ENCODE measurements at places on chromosomes 7 and 10. TPM values are rescaled to one million over a fixed set of nuclear protein-coding genes. Genes with fewer than 3 reads are reported as not detected.

Gene ZP3
- total RNA-seq, result 4.8 TPM

Gene CCL24
- 3.9 TPM for total RNA-seq

Gene RTKN2
- 10.1 TPM for total RNA-seq

Gene TOMM7
- 217 TPM for total RNA-seq

Gene PDK4
- 129 TPM for total RNA-seq

Gene CD36
- 17.9 TPM for total RNA-seq

Gene GRM8
- total RNA-seq, result 0.57 TPM

Gene RAB19
- total RNA-seq, result 0.57 TPM

DNA sequence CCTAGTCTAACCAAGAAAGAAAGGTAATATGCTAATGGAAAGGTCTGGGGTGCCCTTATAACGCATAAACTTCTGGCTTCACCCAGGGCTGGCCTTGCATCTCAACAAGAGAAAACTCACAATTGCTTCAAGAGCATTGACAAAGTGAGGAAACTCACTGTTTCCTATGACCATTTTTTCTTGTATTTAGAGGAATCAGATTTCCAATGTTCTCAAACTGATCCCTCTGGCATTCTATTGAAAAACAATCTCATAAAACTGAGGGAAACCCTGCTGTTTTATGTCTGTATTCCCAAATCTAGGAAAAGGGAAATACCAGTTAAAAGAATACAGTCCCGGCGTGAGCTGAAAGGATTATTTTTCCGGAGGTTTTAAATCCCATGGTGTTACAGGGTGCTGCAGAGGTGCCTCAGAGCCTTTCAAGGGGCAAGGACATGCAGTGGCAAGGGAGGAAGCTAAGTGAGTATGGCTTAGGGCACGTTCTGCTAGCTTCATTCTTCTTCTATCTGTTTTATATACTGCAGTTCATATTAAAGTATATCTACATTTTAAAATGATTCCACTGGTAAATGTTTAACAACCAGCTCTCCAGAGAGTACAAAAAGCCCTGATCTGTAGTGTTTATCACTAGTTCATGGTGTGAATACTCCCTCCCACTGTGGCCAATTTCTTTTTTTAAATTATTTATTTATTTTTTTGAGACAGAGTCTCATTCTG lies 68.7 kb downstream of the CAV1 start:
- peaks cover 16% of the 10 kb centered on the region for H3K27me3 ChIP-seq
- H3K4me1 ChIP-seq, result peaks cover 5% of the 10 kb centered on the region
- no peak for DNase-seq
- peak overlapping the region; percentile 5 for H3K27ac ChIP-seq
- H3K36me3 ChIP-seq, result no peaks in the 10 kb centered on the region

- no peak overlapping the region for H3K4me3 ChIP-seq
- H3K4me1 ChIP-seq, result no peaks in the 10 kb centered on the region
- peaks cover 5% of the 10 kb centered on the region for H3K36me3 ChIP-seq
- no peaks in the 10 kb centered on the region for H3K27me3 ChIP-seq
Observed at GRCh38 chr7:107147464-107148393, 21.1 kb upstream of the HBP1 start.

- no peaks in the 10 kb centered on the region for H3K27me3 ChIP-seq
- no peaks in the 10 kb centered on the region for H3K36me3 ChIP-seq
- no peaks in the 10 kb centered on the region for H3K4me1 ChIP-seq
- DNase-seq, result no peak
- no peak overlapping the region for H3K27ac ChIP-seq
Observed at GRCh38 chr7:142720172-142720773, 29.0 kb upstream of the PRSS1 start.

DNA sequence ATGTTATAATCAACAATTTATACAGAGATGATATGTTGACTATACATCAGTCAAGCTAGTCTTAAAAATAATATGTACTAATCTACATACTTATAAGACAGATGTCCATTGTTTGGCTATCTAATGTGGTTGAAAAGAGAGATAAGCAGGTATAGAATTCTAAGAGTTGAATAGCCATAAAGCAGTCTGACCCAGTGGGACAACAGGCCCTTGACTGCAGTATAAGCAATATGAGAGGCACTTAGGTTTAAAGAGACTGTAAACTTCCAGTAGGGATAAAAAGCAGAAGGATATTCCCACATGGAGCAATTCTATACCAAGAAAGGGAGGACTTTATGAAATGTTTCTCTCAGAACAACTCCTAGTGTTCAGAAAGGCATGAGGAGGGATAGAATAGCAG lies 139.3 kb downstream of the ELAPOR2 start:
- H3K4me1 ChIP-seq, result no peaks in the 10 kb centered on the region
- H3K27me3 ChIP-seq, result no peaks in the 10 kb centered on the region
- H3K36me3 ChIP-seq, result no peaks in the 10 kb centered on the region
- H3K4me3 ChIP-seq, result no peak overlapping the region
- H3K27ac ChIP-seq, result no peak overlapping the region

DNA sequence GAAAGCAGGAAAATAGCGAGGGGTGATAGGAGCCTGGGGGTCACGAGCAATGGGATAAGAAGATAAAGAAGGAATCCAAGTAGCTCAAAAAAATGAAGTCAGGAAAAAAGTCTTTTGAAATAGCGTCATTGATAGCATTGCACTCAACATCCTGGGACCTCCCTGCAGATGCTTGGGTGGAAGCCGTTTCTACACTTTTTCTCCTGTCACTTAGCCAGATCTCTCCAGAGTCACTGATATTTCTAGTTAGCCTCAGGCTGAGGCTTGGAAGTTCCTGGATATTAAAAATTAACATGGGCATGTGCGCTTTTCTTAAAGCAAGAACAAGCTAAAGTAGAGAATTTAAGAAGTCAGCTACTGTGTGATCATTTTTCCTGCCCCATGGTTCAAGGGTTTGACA lies 39.5 kb upstream of the CHST15 start:
- H3K27ac ChIP-seq, result no peak overlapping the region
- no peak overlapping the region for H3K4me3 ChIP-seq
- no peak for DNase-seq
- H3K4me1 ChIP-seq, result no peaks in the 10 kb centered on the region
- H3K27me3 ChIP-seq, result no peaks in the 10 kb centered on the region
- H3K36me3 ChIP-seq, result no peaks in the 10 kb centered on the region

DNA sequence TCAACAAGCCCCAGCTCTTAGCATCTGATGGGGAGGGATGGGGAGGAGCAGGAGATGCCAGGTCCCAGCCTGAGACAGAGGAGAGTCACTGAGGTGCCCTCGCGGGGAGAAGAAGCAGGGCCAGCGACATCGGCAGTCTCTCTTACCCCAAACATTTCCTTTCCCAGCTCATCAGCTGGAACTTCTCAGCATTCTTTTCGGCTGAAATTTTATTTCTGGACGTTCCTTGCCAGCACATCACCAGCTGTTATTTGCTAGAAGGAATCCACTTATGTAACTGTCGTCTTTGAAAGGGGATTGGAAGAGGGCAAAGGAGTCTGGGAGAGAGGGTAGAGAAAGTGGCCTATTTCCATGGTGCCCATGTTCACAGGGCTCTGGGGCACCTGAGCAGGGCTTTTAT lies 101.0 kb upstream of the SHH start:
- no peaks in the 10 kb centered on the region for H3K4me1 ChIP-seq
- no peak for DNase-seq
- H3K27ac ChIP-seq, result no peak overlapping the region
- H3K36me3 ChIP-seq, result no peaks in the 10 kb centered on the region
- no peak overlapping the region for H3K4me3 ChIP-seq

- no peak overlapping the region for H3K27ac ChIP-seq
- DNase-seq, result no peak
- no peaks in the 10 kb centered on the region for H3K36me3 ChIP-seq
- H3K4me3 ChIP-seq, result no peak overlapping the region
- H3K4me1 ChIP-seq, result no peaks in the 10 kb centered on the region
Observed at GRCh38 chr7:125136341-125136740, 206.7 kb upstream of the POT1 start.

DNA sequence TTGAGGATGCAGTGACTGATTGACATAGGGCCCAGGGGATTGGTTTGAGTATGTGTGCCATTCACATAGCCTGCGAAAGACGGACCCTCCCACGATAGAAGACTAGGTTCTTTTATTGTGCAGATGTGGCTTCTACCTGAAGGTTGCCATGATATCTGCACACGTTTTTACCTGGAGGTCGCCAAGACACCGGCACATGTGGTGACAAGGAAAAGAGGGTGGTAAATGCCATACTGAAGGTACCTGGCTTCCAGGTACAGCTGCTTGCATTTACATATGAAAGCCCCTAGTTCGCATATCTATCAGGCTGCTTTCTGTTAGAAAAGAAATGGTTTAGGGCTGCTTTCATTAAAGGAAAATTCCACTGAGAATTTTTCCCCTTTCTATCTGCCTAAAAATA lies 43.6 kb downstream of the ZNF22 start:
- no peak overlapping the region for H3K4me3 ChIP-seq
- H3K36me3 ChIP-seq, result no peaks in the 10 kb centered on the region
- no peak overlapping the region for H3K27ac ChIP-seq
- H3K27me3 ChIP-seq, result no peaks in the 10 kb centered on the region
- no peaks in the 10 kb centered on the region for H3K4me1 ChIP-seq
- no peak for DNase-seq

- H3K4me1 ChIP-seq, result peaks cover 18% of the 10 kb centered on the region
- H3K4me3 ChIP-seq, result peak overlapping the region; percentile 56
Observed at GRCh38 chr7:22549667-22550513, 49.9 kb upstream of the STEAP1B start.

DNA sequence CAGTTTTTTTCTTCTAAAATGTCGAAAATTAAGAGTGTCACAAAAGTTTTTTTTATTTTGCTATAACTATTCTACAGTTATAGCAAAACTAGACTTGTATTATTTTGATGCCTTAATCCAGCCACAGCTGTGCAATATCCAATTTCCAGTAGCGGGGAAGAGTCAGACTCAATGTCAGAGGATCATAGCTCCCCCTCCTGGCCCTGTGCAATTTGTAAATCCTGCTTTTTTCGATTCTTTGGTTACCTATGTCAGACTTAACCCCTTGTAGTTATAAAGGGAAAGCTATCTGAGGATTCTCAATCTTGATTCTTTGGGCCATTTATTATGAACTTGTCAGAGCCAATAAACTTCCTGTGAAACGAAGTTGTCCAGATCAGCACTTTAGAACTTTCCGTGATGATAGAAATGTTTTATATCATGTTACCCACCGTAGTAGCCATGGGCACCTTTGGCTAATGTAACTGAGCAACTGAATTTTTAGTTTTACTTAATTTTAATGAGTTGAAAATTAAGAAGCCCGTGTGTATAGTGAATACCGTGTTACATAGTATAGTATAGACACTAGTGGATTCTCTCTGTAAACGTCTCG lies 87.7 kb upstream of the PRKCQ start:
- H3K4me1 ChIP-seq, result no peaks in the 10 kb centered on the region
- no peak for DNase-seq
- no peaks in the 10 kb centered on the region for H3K36me3 ChIP-seq
- H3K27me3 ChIP-seq, result no peaks in the 10 kb centered on the region

DNA sequence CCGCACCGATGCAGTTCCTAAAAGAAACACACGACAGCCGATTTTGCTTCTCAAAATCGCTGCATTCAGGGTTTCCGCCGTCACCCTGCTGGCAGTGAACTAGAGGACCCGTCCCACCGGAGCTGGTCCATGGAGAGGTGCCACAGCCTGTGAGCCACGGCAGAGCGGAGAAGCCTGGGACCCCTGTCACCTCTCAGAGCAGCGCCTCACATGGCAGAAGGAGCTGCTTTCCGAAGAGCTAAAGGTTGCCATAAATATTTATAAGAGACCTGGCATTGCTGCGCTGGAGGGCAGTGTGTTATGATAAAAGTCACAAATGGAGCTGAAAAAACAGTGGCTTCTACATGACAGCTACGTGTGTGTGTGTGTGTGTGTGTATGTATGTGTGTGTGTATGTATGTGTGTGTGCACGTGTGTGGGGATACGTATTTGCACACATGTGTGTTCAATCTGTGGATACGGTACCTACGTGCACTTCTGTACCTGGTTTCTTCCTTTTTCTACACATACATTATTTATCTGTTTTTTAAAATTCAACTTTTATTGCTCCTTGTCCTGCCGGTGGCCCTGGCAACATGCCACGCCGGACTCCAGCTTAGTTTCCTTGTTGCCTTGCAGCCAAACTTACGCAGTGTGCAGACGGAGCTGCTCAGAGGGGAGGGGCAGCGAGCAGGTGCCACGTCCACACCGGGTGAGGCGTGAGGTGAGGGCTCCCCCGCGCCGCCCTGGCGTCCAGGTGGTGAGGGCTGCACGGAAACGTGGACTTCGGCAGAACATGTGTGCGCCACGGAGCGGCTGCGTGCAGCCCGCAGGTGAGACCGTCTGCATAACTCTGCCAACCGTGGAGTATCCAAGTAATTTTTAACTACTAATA lies 115.2 kb upstream of the PITRM1 start:
- no peaks in the 10 kb centered on the region for H3K27me3 ChIP-seq
- no peak overlapping the region for H3K27ac ChIP-seq
- H3K36me3 ChIP-seq, result no peaks in the 10 kb centered on the region
- DNase-seq, result no peak
- H3K4me1 ChIP-seq, result no peaks in the 10 kb centered on the region

DNA sequence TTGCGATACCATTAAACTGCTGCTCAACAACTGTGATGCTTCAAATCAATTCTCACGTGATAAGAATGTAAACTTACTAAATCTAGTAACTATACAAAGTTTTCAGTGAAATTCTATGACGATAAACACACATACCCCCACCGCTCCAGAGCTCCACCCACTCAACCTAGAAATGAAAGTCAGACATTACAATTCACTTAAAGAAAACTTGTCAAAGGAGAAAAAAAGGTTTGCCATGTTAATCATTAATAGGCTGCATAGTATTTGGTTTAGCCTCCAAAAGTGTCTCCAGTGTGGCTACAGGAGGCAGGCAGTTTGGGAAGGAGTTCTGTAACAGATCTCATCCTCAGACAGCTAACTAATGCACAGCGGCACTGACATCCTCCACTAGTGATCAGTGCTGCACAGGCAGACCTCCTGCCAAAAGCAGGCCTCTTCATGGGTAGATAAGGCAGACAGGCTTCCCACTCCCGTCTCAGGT lies 3.1 kb downstream of the HERPUD2 start:
- peaks cover 22% of the 10 kb centered on the region for H3K4me1 ChIP-seq
- H3K36me3 ChIP-seq, result peaks cover 4% of the 10 kb centered on the region
- H3K27ac ChIP-seq, result no peak overlapping the region
- no peaks in the 10 kb centered on the region for H3K27me3 ChIP-seq
- DNase-seq, result no peak
